Left colon (tissue), 2 donors: ENCODE measurements at places on chromosomes 12 and 14. TPM values are rescaled to one million over a fixed set of nuclear protein-coding genes. Genes with fewer than 3 reads are reported as not detected.

DNA sequence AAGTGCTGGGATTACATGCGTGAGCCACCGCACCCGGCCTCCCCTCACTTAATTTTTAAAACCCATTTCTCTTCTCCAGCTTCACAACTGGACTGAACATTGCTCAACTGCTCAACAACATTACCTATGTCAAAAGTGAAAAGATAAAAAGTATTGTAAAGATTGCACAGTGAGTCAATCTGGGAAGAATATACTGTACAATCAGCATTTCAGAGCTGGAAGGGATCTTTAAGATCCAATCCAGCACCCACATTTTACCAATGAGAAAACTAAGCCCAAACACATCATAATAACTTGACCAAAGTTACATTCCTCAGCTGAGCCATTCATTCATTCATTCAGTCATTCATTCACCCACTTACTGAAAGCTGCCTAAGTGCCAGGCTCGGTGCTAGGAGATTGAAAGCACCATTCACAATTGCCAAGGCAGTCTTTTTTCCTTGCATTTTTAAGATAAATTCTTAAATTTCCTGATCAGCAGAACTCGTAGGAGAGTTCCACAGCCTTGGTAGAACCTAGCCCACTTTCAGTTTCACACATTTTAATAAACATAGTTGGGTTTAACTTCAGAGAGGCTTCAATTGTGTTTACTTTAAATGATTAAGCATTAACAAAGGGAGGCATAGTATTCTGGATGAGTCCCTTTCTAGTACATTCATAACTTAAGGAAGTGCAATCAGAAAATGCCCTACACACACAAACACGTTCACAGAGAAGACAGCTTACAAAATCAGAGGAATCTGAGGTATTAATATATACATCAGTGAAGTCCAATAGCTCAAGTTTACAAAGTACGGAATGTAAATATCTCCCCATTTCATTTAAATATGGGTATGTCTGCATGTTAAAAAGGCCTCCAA lies 3.0 kb downstream of the GALNT4 start:
- DNase-seq: no peak

- no peak for DNase-seq
These were observed 379.9 kb upstream of the PDE3A start for GRCh38 chr12:19988459-19988873.

AMIGO2 gene
- 9.6 TPM for total RNA-seq

GRCh38 chr14:61698206-61698980 lies 3.1 kb downstream of the HIF1A start:
- no peak for DNase-seq

NCKAP5L gene
- total RNA-seq: 4.8 TPM

GRCh38 chr14:49997991-49998390 lies 105.1 kb downstream of the ARF6 start:
- DNase-seq: no peak

AKAP6 gene
- 3.4 TPM for total RNA-seq

GRCh38 chr12:76020281-76020680 lies 11.3 kb downstream of the PHLDA1 start:
- DNase-seq: no peak

GRCh38 chr12:131734336-131735152 lies 23.7 kb downstream of the SFSWAP start:
- DNase-seq: no peak

JPH4 gene
- total RNA-seq: 0.21 TPM

OTX2 gene
- not detected for total RNA-seq

GAS2L3 gene
- 26.6 TPM for total RNA-seq

- no peak for DNase-seq
These were observed 7.9 kb downstream of the METTL25 start for GRCh38 chr12:82366197-82366596.

FGD4 gene
- total RNA-seq: 54.6 TPM

SLC11A2 gene
- total RNA-seq: 50.0 TPM

DNA sequence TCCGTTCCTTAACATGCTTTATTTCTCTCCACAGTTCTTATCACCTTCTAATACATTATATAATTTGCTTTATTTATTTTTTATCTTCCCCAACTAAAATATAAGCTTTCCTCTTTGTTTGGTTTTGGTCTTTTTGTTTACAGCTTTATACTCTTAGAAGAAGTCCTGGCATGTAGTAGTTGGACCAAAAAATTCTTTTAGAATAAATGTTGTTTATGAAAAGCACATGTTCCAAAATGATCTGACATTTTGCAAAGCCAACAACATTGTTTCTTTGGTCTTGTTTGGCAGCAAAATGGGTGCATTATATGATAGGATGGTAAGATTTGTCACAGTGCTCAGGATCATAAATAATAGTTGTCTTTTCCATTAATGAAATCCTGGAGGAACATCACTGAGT lies 312.5 kb downstream of the LRIG3 start:
- DNase-seq: no peak

GRCh38 chr12:131628023-131628740 lies 82.7 kb upstream of the SFSWAP start:
- no peak for DNase-seq

GALNT16 gene
- total RNA-seq: 1.3 TPM

GRCh38 chr12:26800858-26801257 lies 32.1 kb downstream of the ITPR2 start:
- no peak for DNase-seq

- no peak for DNase-seq
These were observed 121.3 kb downstream of the TBX3 start for GRCh38 chr12:114562654-114563053.

PLEKHG3 gene
- total RNA-seq: 79.3 TPM

DNA sequence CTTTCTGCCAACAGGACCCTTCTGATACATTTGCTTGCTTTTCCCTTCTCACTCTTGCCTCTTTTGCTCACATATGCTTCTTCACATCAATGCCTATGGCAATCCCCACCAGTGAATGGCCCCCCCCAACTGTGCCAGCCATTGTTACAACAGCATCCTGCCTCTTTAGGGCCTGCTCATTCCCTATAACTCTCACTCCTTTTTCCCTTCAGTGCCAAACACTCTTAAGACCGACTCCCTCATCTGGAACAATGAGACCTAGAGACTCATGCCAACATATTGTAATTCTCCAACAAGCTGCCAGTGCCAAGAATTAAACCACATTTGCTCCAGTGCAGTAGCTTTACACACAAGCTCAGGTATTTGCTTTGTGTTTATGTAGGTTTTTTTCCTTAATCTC lies 189.0 kb downstream of the SOX5 start:
- DNase-seq: no peak

GRCh38 chr12:93530358-93530757 lies 42.1 kb upstream of the SOCS2 start:
- DNase-seq: no peak

GRCh38 chr12:124321556-124322270 lies 26.8 kb downstream of the RFLNA start:
- no peak for DNase-seq

MANSC4 gene
- not detected for total RNA-seq

SERPINA10 gene
- 0.18 TPM for total RNA-seq

ASB2 gene
- 13.7 TPM for total RNA-seq

- DNase-seq: no peak
These were observed 320.7 kb downstream of the SOX5 start for GRCh38 chr12:23628806-23629205.

NEUROD4 gene
- total RNA-seq: not detected

TAS2R43 gene
- not detected for total RNA-seq

GRCh38 chr12:89988188-89988915 lies 279.7 kb upstream of the ATP2B1 start:
- no peak for DNase-seq

DNA sequence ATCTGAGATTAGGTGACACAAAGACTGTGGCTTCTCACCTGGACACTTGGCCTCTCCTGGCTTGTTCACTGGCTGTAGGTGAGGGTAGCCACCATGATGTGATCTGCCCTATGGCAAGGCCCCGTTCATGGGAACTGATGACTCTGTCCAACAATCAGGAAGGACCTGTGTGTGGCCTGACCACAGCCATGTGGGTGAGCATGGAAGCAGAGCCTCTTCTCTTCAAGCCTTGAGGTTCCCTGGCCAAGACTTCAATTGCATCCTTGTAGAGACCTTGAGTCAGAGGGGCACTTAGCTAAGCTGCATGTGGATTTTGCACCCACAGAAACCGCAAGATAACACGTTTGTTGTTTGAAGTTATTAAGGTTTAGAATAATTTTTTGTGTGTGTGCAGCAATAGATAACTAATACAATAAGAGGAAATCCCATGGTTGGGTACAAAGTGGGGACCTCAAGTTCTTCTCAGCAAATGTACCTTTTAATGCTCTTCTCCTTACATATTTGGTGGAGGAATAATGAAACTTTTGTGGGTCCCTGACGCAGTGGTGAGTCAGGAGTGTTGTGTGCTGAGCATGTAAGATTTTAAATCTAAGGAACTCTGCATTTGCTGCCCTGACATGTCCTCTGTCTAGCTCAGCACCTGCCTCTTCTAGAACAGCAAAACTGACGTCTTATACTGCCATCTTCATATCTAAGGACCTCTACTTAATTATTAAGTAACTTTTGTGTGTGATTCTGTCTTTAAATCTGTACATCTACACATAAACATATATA lies 27.5 kb upstream of the PLEKHG7 start:
- no peak for DNase-seq

LGR5 gene
- total RNA-seq: 5.2 TPM

GRCh38 chr12:92921877-92922276 lies 7.2 kb downstream of the EEA1 start:
- DNase-seq: no peak

DNA sequence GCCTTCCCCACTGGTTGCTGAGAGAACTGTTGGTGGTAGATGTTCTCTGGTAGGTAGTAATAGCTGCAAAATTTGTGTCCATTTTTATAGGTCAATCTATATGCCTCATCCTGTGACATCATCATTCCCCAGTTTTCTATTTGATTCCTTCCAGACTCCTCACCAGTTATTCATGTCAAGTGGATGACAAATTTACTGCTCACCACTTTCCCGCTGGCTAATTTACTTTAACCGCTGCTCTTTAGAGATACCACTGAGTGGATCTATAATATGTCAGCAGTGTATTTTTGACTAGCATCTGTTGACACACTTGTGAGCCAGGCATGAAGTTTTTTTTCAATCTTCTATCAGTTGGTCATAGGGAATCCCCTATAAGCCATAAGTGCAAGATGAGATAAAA lies 24.6 kb downstream of the GPR65 start:
- no peak for DNase-seq

GRCh38 chr14:76546426-76547221 lies 170.7 kb downstream of the ESRRB start:
- no peak for DNase-seq

PDE3A gene
- total RNA-seq: 113 TPM

DNA sequence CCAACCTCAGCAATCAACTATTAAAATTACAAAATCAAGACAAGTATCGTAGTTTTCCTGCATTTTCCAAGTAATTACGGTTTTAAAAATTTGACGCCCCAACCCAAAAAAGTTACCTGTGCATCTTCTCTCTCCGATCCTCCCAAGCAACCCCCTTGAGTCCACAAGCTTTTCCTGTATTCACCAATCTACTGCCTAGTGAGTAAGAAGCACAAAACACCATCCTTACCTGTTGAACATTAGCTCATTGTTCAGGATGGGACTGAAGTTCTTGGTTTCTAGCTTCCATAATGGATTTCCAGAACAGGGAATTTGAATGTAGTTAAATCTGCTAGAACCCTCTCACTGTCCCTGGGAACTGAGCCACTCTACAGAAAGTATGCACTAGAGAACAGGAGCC lies 162.0 kb downstream of the PAX9 start:
- DNase-seq: no peak

DNA sequence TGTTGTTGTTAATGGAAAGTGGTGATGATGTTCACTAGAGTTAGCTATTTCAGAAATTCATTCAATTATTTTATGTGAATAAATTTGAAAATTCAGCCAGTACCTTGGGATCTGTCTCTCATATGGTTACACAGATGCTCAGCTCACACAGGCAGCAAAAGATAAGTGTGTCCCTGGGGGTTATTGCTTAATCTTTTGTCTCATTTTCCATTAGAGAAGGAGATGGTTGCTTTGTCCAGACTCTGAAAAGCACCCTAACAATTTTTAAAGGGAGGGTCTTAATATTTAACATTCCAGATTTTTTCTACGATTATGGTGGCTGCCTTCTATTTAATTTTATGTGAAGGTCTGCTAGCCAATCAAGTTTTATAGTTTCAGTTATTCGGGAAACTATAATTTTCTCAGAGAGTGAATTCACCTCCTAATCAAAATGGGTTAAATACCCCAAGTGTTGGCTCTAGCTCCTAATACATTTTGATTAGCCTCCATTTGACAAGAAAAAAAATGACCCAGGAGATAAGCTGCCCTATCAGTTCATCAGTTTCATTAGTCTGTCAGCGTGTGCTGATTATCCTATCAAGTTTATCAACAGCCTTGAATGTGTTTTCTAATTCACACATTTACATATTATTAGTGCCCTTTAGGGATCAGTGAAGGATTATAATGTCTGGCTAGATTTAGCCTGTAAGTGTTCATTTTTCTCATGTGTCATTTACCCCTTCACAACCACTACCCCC lies 282.1 kb downstream of the TMTC2 start:
- DNase-seq: no peak

DNA sequence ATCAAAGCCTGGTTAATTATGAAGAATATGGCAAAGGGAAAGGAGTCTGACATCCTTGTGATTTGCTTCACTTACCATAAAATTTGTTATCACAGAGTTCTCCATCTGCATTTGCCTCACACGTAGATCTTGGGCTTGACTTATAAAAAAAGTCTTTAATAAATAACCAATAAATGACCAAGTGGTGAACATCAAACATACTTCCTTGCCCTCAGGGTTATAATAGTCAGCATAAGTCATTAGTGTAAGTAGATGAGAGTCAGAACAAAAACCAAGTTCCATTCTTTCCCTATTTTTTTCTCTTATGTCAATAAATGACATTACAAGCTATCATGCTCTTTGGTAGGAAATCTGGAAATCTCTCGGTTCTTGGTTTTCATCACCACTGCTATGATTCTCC lies 635.4 kb upstream of the ATXN7L3B start:
- DNase-seq: no peak

- DNase-seq: no peak
These were observed 496 bp upstream of the ISCU start for GRCh38 chr12:108561852-108562347.

GRCh38 chr12:1812650-1813302 lies 7.6 kb upstream of the LRTM2 start:
- no peak for DNase-seq

- DNase-seq: no peak
These were observed 53.3 kb downstream of the BICD1 start for GRCh38 chr12:32159925-32160324.
